ENCODE measurements at places on chromosomes 6 and 20. TPM values are rescaled to one million over a fixed set of nuclear protein-coding genes. Genes with fewer than 3 reads are reported as not detected.

- no peak for DNase-seq
Measured at GRCh38 chr6:33492093-33492492, 37.7 kb downstream of the ZBTB9 start.

- no peak for DNase-seq
Measured at GRCh38 chr20:41881466-41882046, 263.4 kb upstream of the CHD6 start.

- no peak for DNase-seq
Measured at GRCh38 chr6:24125980-24126379, at the start of gene NRSN1. Gene NRSN1 (plus strand): TSS chr6:24126215. CDS start chr6:24134328, 8,113 bp downstream.

GRCh38 chr20:47503685-47504084, 2.0 kb downstream of the NCOA3 start:
- DNase-seq: no peak

DNA sequence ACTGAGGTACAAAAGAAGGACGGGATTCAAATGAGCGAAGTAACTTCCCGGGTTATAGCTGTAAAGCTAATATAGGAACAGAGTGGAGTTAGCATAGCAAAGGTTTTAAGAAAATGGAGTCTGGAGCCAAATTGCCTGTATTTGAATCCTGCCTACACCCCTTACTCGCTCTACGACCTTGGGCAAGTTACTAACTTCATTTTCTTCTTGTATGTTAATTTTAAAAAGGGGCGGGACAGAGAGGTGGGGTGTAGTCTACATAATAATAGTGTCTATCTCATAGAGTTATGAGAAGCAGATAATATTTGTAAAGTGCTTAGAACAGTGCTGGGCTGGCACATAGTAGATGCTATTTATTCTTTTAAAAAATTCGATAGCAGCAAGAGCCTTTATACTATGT, 705 bp downstream of the ZSCAN23 start:
- DNase-seq: no peak

TOX2 gene
- total RNA-seq: 5.2 TPM

Measured in fibroblast of the aortic adventitia (primary cell).